Left ventricle myocardium superior (tissue), 1 donor: ENCODE measurements at places on chromosomes 2 and 18. TPM values are rescaled to one million over a fixed set of nuclear protein-coding genes. Genes with fewer than 3 reads are reported as not detected.

The CNGA3 gene
- not detected for total RNA-seq

The ZRANB3 gene
- total RNA-seq: 2.7 TPM

The OR6B2 gene
- total RNA-seq: not detected

The IL18RAP gene
- total RNA-seq: 0.99 TPM

The NOSTRIN gene
- 11.5 TPM for total RNA-seq

The KIAA2012 gene
- total RNA-seq: not detected

The RAB6C gene
- total RNA-seq: 0.25 TPM

The GALR1 gene
- total RNA-seq: not detected

The RAD51AP2 gene
- total RNA-seq: 0.10 TPM
